ENCODE measurements at places on chromosomes 5 and 9.

DNA sequence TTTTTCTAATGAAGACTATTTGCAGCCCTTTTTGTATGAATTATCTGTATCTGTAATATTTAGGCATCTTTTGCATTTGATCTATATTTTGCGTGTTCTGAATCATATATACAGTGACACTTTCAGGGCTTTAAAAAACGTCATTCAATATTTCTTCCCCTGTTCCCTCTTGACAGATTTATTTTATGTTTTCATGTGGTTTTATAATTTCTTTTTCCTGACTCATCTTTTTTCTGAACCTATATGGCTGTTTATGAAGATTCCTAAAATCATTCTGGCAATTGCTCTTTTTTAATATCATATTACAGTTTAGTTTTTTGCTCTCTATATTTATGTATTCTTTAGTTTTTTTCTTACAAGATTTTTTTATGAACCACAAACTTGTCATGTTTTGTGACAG lies 67.6 kb downstream of the SMARCA2 start:
- DNase-seq = no peak

DNA sequence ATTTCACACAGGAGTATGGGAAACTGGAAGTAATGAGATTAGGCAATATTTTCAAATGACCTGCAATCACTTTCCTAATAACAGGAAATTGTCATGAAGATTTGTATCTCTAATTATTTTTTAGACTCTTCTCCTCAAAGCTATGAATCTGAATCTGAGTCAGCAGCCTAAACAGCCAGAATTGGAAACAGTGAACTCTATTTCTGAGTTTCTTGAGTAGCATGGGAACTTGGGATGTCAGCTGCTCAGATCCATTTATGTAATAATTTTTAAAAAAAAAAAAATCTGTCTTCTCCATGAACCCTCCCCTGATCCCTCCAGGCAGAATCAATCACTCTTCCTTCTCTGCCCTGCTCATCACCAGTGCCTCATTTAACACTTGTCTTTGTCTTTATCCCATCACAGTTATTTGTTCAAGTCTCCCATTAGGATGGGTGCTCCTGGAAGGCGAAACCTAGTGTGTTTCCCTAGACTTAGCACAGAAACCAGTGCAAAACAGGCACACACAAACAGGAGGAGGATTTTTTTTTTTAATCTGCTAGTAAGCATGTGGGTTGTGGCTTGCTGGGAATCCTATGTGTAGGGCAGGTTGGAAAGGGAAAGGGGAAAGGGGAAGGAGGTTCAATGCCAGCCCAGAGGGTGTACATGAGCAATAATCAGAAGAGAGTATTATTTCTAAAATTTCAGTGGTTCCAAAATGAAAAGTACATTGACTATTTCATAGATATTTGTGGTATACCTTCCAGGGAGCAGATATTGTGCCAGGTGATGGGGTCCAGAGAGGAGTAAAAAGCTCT lies 186.8 kb downstream of the TTLL11 start:
- DNase-seq = no peak

- no peak for DNase-seq
These were observed 129.4 kb downstream of the OLFM1 start for GRCh38 chr9:135216791-135217441.

- DNase-seq = no peak
These were observed 1.8 kb downstream of the IL6ST start for GRCh38 chr5:55993013-55993412.

- DNase-seq = no peak
These were observed 418.0 kb downstream of the SPATA31D1 start for GRCh38 chr9:82406456-82407085.

DNA sequence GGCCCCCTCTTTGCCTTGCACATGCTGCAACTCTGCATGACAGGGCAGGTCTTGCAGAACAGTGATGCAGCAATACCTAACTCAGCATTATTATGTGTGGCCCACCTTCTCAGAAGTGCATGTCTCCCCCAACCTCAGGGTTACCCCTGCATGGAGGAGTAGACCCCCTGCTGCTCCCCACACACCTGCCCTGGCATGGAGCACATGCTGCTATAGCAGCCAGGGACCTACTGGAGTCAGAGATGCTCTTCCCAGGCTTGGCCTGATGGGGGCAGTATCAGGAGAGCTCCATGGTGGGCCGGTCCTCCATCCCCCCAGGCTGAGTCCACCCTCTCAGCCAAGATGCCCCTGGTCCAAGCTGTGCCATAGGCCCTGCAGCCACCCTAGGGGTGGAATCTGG lies 13.2 kb upstream of the BOD1 start:
- DNase-seq = peak; percentile 19

GRCh38 chr5:124751031-124751430 lies 4.6 kb upstream of the ZNF608 start:
- DNase-seq = no peak

GRCh38 chr9:22227986-22228385 lies 218.6 kb upstream of the DMRTA1 start:
- DNase-seq = no peak

- DNase-seq = no peak
These were observed 5.5 kb downstream of the FOXB2 start for GRCh38 chr9:77024776-77025545.

DNA sequence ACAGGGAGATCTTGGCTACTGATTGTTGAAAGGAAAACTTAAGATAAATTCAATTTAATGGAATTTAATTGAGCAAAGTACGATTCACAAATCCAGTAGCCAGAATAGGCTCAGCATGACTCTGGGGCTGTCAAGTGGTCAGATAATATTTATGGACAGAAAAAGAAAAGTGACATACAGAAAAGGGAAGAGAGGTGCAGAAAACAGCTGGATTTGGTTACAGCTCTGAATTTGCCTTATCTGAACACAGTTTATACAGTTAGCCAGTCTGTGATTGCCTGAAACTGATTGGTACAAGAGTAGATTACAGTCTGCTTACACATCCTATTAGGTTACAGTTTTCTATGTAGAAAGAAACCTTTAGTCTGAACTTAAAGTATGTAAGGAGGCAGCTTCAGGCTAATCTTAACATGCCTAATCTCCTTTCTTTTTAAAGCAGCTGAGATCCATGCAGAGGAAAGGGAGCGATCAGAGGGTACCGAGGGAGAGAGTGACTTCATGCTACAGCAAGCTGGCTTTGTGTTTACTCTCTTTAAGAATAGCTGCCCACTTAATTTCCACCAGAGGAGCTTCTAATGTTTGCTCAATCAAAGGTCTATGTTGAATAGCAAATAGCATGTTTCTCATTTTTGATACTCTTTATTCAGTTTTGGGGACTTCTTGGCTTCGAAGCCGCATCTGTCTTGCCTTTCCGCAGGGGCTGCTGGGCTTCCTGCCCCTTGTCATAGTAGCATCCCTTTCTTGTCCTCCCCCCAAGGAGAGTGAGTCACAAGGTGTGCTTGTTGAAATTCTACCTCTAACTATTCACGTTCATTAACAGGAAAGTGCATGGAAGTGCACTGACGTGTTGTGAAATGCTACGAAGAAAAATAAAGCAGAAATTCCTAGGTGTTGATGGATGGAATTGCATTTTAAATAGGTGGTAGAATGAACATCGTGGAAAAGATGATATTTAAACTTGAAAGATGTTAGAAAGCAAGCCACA lies 761.2 kb downstream of the TAF11L14 start:
- DNase-seq = no peak

DNA sequence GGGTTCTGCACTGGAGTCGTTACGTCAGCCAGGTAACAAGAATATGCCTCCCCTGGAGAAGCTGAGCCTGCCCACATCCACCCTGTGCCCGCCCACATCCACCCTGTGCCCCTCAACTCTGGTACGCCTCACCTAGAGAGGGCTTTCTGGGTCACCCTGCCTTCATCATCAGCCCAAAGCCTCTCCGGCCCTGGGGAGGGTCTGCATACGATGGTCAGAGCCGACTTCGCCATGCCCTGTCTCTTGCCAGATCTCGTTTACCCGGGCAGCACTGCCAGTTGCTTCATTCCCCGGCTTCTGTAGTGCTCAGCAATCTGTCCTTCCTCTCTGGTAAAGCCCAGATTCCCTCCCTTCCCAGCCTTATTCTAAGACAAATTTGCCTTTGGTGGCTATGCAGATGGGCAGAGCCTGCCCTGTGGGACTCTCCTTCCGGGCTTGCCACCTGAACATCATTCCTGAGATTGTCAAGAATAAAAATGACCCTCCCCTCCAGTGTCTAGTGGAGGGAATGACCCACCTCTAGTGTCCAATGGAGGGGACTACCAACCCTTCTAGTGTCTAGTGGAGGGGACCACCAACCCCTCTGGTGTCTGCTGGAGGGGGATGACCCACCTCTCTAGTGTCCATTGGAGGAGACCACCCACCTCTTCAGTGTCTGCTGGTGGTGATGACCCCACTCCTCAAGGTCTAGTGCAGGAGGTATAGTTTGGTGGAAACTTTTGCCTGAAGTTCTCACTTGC lies 3.4 kb downstream of the PLEKHG4B start:
- DNase-seq = no peak
